ENCODE measurements at places on chromosomes 13 and 19. TPM values are rescaled to one million over a fixed set of nuclear protein-coding genes. Genes with fewer than 3 reads are reported as not detected.

DNA sequence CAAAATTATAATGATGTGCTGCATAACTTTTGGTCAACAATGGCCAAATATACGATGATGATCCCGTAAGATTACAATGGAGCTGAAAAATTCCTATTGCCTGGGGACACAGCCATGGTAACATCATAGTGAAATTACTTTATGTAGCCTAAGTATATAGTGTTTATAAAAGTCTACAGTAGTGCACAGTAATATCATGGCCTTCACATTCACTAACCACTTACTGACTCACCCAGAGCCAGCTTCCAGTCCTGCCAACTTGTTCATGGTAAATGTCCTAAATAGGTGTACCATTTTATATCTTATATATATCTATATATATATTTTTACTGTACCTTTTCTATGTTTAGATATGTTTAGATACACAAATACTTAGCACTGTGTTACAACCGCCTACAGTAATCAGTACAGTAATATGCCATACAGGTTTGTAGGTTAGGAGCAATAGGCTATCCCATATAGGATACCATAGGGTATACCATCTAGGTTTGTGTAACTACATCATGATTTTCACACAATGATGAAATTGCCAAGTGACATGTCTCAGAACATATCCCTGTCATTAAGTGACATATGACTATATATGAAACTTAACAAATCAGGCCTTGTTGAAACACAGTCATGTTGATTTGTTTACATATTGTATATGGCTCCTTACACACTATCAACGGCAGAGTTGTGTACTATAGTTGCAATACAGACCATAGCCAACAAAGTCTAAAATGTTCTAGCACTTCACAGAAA, 23.7 kb downstream of the DIS3 start:
- no peak for DNase-seq

Gene BLOC1S3
- 11.5 TPM for polyA plus RNA-seq

DNA sequence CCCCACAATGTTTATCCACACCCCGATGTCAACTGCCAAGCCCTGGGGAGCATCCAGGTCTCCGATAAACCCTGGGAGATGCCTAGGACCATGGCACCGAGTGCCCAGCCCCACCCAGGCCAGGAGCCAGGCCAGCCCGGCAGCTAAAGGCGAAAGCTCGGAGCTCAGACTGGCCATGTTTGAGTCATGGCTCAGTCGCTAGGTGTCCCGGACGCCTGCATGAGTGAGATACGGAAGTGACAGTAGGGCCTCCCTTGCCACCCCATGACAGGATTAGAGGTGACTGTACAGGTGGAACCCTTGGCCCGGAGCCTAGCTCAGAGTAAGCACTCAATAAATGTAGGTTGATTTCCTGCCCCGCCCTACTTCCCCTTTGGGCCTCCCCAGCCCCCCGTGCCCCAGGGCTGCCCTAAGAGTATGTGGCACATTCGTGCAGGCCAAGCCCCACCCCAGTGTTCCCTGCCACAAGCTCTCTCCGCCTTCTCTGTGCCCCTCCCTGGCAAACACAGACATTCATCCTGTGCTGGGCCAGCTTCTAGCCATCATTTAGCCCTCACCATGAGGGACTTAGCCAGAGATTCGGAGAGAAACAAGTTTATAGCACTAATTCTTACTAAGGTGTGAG, 5.8 kb upstream of the TPM4 start:
- DNase-seq = no peak

- peak; percentile 60 for DNase-seq
Observed at GRCh38 chr19:56120371-56121179, 520 bp downstream of the ZNF787 start.

- DNase-seq = peak; percentile 9
Observed at GRCh38 chr13:101327871-101328270, 88.4 kb downstream of the NALCN start.

GRCh38 chr13:66700117-66700601, 530.0 kb downstream of the PCDH9 start:
- no peak for DNase-seq

Gene ZNF14
- polyA plus RNA-seq = 14.3 TPM

Gene SHKBP1
- 55.7 TPM for polyA plus RNA-seq

- no peak for DNase-seq
Observed at GRCh38 chr19:35929876-35930275, 6.3 kb upstream of the LRFN3 start.

GRCh38 chr13:66273011-66273410, 957.1 kb downstream of the PCDH9 start:
- no peak for DNase-seq

GRCh38 chr19:33678796-33679585, 57.2 kb downstream of the CHST8 start:
- no peak for DNase-seq

DNA sequence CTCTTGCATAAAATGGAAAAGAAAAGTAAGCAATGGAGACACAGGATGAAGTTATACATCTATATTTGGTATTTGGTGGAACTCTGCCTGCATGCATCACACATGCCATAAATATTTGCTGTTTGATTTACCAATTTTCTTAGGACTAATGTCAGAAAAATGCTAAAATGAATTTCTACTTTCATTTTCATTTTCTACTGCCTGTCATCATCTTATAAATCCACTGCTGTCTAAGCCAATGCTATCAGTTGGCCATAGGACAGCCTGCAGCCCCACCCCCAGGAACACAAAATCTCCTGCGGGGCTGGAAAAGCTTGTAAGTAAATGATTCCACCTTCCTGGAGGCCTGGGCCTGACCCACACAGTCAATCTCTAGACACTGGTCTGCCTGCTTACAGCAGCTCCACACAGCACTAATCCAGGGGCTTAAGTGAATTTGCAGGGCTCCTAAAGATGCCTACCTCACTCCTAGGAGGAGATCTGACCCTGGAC, 122.0 kb downstream of the ENOX1 start:
- DNase-seq = no peak

Gene C13orf42
- polyA plus RNA-seq = not detected

Gene CGB3
- polyA plus RNA-seq = not detected

DNA sequence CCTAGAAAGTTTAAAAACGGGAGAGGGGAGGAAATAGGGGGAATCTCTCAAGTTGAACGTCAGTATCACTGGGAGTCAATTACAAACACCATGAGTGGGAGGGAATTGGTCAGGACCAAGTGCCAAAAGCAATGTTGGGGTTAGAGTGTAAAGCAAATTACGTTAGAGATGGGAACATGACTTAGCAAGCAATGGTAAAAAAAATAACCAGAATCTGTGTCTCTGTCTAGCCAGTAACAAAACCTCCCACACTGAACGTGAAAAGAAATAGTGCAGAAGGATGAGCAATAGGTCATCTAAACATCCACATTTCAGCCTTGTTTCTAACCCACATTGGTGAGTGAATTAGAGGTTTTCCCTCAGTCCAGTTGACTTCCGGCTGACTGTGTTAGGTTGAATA, 242.2 kb downstream of the COG6 start:
- DNase-seq = no peak

DNA sequence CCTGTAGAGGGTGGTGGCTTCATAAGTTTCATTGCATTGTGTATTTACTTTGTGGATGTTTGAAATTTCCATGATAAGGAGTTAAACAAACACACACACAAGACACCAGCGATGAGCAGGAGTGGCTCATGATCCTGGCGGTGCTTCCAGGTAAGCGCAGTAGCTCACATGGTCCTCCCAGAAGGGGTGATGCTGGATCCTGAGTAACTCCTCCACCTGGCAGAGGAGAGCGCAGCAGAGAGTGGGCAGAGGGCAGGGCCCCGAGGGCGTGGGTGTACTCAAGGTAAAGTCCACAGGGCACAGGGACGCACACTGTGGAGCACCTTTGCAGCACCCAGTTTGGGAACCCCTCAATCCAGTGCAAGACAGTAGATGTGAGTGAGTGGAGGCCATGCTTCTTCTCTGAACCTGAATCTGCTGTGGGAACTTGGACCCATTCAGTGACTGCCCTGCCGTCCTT, 54.0 kb downstream of the RFX2 start:
- no peak for DNase-seq

Gene ZGLP1
- 6.8 TPM for polyA plus RNA-seq

DNA sequence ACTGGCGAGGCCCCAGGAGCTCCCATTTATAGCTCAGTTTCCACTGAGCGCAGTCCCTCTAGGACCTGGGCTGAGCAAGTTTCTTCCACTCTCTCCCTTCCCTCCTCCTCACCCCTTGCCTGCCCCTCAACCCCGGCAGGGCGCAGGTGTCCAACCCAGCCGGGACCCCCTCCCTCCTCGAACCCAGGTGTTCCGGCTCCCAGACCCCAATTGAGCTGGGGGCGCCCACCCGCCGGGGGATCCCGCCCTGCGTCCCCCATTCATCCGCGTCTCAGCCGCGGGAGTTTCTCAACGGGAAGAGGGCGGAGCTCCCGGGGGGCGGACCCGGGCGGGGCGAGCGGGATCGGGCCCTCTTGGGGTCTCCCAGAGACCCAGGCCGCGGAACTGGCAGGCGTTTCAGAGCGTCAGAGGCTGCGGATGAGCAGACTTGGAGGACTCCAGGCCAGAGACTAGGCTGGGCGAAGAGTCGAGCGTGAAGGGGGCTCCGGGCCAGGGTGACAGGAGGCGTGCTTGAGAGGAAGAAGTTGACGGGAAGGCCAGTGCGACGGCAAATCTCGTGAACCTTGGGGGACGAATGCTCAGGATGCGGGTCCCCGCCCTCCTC, at the start of gene KIRREL2:
KIRREL2 (plus strand) TSS at position 366 of the 604 bp plus-strand sequence; CDS start at position 575, 209 bp downstream.
- DNase-seq = no peak

GRCh38 chr13:21670006-21670882, 629 bp upstream of the FGF9 start:
- peak; percentile 73 for DNase-seq

DNA sequence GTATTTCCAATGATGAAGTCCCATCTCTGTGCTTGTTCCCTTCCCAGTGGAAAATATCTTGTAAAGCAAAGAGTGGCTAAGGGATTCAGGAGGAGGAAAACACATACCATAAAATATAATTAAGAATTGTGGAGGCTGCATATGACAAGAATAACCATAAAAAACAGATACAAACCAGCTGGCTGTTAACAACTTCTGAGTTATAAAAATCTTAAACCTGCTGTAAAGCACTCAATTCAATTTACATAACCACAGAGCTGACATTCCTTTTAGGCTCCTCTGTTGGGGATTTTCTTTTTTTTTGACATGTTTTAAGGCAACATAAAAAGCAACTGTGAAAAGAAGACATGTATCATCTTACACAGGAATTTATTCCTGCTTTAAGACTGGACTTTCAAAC, 207.6 kb downstream of the DACH1 start:
- DNase-seq = no peak

- no peak for DNase-seq
Observed at GRCh38 chr13:83297586-83298290, 584.5 kb downstream of the SLITRK1 start.

DNA sequence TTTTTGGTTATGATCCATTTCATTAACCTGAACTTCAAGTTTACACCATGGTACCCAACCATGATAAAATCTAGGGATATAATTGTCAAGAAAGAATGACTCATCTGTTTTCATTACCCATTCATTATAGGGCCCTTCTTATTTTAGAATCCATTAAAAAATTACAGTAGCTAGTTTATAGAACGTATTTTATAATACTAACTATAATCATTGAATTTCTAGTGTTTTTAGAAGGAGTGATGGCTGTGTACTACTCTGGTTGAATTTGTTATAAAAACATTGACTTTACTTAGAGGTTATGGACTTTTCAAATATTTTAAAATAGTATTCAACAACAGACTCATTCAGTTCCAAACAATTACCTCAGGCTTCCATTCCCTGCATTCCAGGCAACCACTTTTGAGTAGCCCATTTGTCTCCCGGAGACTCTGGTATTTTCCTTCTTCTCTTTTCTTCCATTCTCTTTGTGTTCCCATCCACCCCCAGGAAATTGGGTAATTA, 71.9 kb upstream of the KLF12 start:
- no peak for DNase-seq

Data from right lung (tissue), 10 donors.